ENCODE measurements at places on chromosomes 7 and 10.
A peak's percentile ranks its signal among the peaks of the same experiment; 100 is the strongest.

DNA sequence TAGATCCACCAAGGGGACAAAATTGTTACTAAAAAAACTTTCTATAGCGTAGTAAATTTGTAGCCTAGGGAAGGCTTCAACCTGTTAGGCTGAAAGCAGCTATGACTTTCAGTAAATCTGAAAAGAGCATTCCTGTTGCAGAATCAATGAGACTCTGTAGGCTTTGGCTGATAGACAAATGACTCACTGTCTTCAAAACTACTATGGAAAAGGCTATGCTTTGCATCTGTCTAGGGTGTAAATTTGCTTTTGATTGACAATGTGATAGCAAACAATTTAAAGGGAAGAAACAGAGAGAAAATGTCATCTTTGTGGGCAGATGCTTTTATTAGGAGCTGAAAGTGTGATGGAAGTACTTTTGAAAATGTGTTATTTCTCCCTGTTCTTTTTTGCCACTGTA, 60.6 kb downstream of the ARL5B start:
- DNase-seq: no peak

GRCh38 chr10:26624006-26624405, 73.5 kb upstream of the PDSS1 start:
- no peak for DNase-seq

GRCh38 chr7:2172311-2173188, 60.2 kb downstream of the MAD1L1 start:
- peak; percentile 95 for DNase-seq

DNA sequence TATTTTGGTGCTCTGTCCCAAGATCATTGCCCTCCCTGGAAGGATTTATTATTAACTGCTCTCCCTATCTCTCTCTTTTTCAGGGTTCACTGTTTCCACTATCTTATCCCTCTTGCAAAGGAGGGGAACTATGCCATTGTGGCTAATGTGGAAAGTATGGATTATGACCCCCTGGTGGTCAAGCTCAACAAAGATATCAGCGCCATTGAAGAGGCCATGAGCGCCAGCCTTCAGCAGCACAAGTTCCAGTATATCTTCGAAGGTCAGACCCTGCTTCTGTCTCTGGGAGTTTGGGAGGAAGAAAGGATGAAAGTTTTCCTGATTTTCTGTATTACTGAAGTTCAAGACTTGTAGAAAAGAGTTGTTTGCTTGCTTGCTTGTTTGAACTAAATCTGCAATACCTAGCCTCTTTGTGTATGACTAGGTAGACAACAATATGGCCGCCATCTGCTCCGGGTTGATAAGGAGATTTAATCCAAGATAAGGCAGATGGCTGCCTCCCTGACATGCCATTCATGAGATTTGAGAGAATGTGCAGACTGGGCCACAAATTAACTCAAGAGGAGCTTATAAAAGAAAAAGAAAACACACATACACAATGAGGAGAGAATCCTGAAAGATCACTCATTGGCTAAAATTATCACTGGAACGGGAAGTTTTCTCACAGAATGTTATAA, 122.2 kb upstream of the LRGUK start:
- DNase-seq: no peak

GRCh38 chr7:73342645-73343044, 14.7 kb downstream of the FKBP6 start:
- peak; percentile 33 for DNase-seq

GRCh38 chr7:142950235-142950634, 11.0 kb downstream of the LLCFC1 start:
- no peak for DNase-seq

DNA sequence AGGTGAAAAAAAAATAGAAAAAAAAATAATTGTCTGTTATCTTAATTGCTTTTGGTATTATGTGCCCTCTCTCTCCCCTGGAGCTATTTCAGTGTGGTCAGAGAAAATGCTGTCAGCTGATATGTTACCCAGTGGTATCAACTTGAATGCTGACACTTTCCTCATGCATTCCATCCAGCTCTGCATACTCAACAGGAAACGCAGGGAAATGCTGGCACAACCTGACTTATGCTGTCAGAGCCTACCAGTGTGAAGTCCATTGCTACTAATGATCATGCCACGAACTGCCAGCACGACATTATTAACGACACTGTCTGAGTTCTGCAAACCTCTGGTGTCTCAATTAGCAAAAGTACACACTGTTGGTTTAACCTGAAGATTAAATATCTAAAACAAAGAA, 182.8 kb downstream of the ZWINT start:
- DNase-seq: no peak

- DNase-seq: no peak
Measured at GRCh38 chr10:129593953-129594352, 126.9 kb downstream of the MGMT start.

Data from AG04450 (cell line).